ENCODE measurements at places on chromosomes 4 and X.

DNA sequence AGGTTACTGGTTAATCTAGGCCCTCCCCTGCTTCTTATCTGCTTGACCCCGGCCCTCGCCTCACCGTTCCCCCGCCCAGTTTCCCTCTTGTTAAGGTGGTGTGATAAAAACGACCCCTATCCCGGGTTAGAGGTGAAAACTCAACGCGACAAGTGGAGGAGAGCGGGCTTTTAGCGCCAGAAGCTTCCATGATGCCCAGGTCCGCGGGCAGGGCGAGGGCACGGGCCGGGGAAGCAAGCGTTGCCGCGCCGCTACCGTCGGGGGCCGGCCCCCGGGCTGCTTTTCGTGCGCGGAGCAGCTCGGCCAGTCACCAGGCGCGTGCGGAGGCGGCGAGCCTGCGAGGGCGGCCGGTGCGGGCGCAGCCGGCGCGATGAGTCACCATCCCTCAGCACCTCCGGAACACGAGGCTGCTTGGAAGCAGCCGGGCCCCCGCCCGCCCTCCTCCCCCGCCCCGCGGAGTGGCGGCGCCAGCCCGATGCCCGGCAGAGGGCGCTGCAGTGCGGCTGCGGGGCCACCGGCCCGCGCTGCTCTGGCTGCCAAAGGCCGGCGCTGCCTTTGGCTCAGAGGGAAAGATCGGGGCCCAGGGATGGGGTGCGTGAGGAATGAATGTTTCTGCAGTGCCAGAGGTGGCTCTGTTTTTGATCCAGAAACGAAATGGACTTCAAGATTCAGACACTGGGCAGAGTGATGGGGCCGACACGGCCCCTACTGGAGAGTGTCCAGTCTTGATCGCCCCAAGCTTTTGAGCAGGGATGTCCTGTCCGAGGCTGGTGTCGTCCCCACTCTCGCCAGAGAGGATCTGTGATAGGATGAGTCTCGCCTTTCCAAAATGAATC is 107.8 kb downstream of the NHSL2 start:
- peak; percentile 45 for DNase-seq

DNA sequence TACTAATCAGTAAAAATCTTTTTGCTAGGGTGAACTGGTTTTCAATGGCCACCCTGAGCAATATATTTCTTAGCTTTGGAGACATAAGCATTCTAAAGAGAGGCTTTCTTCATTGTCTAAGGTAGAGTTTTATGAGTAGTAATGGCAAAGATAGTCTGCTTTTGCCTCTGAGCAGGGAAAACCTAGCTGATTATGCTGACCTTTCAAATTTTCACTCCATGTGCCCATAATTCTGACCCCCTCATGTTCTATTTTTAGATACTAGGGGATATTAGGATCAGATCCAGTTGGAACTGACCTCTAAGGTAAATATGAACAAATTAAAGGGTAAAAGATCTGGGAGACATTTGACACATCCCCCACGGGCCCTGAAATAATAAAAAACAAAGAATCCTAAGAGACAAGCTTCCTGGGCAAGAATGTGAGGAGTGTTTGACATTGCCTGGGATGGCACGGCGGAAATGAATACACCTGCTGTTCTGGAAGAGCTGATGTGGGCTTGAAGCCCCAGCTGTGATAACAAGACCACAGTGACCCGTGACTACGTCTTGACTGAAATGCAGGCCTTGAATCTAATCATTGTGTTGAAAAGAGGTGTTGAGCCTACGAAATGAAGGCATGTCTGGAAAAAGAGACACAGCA is 392.1 kb upstream of the FRG1 start:
- DNase-seq = no peak

DNA sequence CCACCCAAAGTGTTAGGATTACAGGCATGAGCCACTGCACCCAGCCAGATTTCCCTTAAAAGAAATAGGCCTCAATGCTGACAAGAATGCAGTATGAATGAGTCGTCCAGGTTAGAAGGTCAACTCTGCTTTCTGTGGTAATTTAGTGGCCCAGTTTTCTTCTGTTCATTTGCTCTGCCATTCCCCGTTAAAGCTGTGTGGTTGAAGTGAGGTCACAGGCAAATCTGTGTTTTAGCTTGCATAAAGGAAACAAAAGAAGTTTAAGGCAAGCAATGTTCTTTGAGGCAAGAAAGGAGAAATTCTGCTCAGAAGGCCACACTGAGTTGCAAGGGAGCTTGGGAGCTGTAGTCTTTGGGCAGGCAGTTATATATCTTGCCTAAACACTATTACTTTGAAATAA is 176.8 kb downstream of the LARP7 start:
- DNase-seq = no peak

- no peak for DNase-seq
These were observed 58.4 kb upstream of the NEIL3 start for GRCh38 chr4:177251237-177251636.

DNA sequence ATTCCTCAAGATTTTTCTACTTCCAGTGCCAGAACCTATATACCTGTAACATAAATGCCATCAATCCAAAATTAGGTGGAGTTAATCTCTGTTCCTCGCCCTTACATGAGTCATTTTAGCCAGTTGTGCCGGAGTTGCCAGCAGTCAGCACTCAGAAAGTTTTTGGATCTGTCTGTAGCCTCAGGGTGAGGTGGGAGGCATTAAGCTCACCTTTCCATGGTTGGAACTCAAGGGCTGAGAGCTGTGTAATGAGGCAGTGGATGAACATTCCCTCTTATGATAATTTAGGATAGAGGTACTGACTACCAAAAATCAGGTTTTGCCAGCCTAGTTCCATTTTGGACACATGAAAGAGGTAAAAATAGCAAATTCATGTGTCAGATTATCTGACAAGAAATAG is 1553.1 kb upstream of the ADGRL3 start:
- no peak for DNase-seq

DNA sequence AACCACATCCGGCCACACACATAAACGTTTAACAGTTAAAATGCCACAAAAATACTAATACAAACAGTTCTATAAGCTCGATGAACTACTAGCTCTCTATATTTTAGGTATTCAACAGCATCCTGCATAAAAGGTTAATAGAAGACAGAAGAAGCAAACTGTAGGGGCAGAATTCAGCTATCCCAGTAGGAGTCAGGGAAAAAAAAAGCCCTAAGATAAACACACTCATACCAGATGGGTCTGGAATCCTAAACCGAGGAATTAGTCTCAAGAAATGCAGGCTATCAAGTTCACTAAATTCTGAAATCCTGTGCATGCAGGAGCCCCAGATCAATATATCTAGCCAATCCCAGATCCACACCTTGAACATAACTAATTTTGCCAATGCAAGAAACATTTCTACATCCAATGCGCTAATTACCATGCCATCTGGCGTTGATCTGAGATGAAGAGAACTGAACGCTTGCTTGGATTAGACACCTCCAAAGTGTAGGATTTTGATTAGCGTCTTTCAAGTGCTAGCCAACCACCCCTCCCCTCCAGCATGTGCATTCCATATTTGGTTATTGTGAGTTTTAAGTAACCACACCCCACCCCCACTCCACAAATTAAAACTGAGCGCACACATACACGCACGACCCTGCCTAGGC is 512.2 kb upstream of the INTU start:
- no peak for DNase-seq

GRCh38 chr4:1300466-1301455 is 11.1 kb downstream of the MAEA start:
- peak; percentile 93 for DNase-seq

- no peak for DNase-seq
These were observed 77.5 kb downstream of the IL15 start for GRCh38 chr4:141713771-141714445.

DNA sequence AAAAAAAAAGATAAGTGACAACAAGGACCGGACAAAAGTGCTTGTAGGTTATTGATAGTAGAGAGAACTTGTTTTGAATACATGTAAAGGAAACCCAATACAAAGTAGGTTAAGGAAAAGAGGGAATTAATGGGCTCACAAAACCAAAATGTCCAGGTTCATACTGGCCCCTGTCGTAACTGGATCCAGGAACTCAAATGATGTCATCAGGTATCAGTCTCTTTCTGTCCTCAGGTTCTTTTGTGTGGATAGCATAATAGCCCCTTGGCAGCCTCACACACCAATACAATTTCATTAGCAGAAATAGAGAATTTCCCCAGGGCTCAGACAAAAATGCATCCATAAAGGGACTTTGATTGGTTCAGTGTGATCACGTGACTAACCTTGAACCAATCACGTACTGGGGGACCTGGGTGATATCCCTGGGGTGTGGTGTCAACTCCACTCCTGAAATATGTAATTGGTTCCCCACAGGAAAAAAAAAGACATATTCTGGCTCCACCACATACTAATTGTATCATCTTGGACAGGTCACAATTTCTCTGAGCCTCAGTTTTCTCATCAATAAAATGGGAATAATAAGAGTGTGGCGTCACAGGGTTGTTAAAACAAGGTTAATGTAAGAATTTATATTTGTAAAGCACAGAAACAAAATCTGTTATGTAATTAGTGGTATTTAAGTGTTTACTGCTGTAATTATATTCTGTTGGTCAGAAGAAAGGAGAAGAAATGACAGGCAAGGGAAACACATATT is 174.8 kb downstream of the PDGFRA start:
- DNase-seq = no peak

GRCh38 chrX:103061486-103061885 is 2.5 kb downstream of the BEX1 start:
- DNase-seq = no peak

DNA sequence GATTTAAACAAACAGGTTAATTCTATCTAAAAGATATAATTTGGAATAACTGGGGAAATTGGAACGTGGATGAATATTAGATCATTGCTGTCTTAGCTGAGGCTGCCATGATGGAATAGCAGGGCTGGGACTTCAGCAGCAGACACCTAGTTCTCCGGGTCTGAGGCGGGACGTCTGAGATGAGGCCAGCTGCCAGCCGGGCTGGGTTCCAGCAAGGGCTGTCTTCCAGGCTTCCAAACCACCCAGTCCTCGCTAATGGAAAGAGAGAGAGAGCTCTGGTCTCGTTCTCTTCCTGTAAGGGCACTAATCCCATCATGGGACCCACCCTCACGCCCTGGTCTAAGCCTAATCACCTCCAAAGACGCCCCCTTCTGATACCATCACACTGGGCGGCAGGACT is 85.7 kb downstream of the ADRA2C start:
- no peak for DNase-seq

DNA sequence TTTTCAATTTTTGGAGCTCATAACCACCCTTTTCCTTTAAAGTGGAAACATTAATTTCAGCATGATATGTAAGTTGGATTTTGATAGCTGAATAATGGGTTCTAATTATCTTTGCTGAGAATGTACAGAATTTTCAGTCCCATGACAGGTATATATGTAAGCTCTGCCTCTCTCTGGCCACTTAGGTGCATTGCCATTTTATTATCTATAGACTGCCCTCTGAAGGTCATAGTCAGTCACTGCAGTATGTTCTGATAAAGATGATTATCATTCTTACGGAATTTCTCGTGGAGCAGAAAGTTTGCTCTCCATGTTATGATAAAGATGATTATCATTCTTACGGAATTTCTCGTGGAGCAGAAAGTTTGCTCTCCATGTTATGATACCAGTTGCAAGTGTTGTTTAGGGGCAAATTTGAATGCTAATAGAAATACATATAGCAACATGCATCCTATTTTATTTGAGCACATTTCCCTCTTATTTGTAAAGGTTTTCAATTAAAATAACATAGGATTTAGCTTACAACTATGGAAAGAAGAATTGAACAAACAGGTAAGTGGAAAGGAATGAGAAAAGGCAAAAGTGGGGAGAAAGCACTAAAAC is 10.4 kb downstream of the AFP start:
- peak; percentile 73 for DNase-seq

- DNase-seq = no peak
These were observed 100.0 kb downstream of the SHISA3 start for GRCh38 chr4:42497142-42497910.

DNA sequence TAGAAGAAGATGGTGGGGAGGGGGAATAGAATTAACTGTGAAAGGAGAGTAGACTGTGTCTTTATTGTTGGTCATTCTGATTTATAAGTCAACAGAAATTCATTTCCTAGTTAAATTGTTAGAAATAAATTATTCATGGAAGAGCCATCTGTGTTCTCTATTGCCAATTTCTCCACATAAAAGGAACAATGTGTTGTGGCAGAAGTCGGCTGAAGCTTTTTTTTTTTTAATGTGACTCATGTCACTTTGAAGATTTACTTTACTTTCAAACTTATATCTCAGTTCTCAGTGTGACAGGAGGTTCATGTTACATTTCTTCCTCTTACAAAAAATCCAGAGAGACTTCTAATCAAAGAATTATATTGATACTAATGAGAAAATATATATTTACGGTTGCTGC is 60.5 kb downstream of the CPE start:
- DNase-seq = no peak

DNA sequence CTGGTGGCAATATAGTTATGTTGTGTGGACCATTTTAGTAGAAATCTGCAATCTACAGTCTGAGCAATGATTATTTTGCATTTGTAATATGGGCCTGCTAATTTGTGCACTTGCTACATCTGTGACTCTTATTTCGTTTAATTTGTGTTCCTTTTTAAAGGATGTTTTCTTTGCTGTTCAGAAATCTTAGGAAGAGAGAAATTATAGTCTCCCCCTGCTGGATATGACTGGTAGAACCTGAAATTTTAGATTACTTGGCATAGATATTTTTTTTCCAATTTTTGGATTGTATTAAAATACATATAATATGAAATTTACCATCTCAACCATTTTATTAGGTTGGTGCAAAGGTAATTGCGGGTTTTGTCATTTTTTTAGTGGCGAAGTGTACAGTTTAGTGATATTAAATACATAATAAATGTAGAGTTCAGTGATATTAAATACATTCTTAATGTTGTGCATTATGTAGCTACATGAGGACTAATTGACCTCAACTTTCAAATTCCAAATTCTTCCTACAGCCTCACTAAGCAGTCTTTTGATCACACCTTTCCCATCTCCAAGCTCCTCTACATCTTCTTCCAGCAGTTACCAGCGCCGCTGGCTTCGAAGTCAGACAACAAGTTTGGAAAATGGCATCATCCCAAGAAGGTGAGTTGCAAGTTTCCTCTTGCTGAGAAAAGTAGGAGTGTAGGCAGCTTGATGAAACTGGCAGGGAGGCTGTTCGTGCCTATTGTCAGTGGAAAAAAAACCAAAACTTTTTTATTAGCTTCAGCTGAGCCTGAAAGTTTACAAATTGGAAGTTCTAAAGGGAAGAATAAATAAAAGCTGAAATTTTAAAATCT is 82.2 kb downstream of the FNIP2 start:
- peak; percentile 21 for DNase-seq

All from AML-193 (cell line).